ENCODE measurements at places on chromosomes 12 and 14. TPM values are rescaled to one million over a fixed set of nuclear protein-coding genes. Genes with fewer than 3 reads are reported as not detected.

DNA sequence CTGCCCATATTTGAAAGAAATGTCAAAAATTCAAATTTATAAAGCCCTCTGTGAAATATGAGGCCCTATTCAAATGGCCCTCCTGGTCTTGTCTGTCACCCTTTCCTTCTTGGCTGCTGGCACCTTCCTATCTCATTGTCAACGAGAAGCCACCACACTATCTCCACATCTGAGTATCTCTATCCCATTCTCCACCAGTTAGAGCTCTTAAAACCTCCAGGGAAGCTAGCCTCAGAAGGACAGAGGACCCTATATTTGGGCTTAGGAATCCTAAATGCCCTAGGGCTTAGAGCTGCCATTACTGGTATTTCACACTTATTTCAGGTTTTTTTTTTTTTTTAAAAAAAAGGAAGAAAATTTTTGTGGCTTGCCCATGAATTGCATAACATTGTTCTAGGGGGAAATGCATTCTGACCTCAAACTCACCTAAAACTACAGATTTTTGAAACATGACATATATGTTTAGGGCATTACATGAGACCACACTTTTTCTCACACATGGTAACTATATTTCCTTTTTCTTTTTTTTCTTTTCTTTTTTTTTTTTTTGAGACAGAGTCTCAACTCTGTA is 25.0 kb downstream of the SLC25A21 start:
- no peak for DNase-seq

DNA sequence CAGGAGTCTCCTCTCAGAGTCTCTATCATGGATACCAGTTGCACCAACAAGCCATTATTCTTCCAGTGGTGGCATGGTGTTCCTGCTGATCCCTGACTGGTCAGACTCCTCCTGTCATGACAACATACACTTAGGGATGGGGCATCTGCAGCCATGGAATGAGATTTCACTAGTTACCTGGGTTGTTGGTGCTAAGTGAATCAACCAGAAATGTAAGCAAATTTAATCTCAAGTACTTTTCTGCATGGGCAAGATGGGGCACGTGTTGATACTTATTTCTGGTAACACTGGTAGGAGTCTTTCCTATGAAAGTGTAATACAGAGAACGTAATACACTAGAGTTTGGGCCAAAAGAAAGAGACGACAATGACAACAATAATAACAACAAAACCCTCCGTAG is 211.5 kb upstream of the FOXN3 start:
- no peak for DNase-seq

DNA sequence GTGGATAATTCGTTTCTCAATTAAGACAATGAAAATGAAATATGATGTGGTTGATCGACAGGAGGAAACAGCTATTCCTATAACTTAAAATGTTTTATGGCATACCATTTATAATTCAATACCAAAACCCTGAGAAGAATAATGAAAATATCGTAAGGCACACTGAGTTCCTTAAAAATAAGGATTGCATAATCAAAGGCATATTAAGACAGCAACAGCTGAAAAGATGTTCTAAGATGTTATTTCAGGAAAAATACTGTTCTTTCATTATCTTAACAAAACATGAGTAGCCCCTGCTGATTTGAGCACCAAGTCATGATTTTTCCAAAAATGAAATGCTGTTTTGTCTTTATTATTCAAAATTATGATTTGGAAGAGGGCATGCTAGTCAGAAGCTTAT is 189.4 kb upstream of the ALG10 start:
- DNase-seq = no peak

GRCh38 chr12:92928962-92929915 is at the start of gene EEA1:
EEA1 (minus strand) TSS chr12:92929295; CDS start chr12:92929066, 229 bp downstream.
- DNase-seq = peak; percentile 93

DNA sequence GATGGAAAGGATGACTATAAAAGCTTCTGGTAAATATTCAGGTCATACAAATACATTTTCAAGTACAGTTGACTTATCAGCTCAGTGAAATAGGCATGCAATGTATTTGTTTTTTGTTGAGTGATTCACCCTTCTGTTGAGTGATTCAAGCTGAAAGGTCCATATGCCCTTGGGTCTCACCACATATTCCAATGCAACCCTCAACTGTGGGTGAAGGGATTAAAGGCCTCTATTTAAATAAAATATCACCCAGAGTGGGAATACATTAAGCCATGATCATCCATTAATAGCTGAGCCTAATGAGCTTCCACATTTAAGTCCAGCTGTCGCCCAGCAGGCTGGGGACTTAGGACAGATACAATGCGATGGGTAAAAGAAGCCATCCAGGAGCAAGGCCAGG is 120.2 kb downstream of the CRACR2A start:
- peak; percentile 15 for DNase-seq

GRCh38 chr12:96201272-96202227 is 7.4 kb downstream of the ELK3 start:
- no peak for DNase-seq

DNA sequence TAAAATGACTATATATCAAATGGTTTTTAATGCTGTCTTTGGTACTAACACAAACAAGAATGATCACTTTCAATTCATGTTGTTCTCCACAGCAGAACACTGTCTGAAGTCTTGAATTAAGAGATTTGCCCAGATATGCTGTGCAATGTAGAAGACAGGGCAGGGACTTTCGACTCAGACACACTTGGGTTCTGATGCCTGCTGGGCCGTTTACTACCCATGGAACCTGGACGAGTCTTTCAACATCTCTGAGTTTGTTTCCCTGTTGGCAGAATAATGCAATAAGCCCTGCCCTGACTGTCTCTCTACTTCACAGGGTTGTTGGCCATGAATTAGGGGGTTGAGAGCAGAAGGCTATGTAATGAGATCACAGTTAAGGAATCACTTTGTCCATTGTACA is 162.6 kb upstream of the TMPO start:
- no peak for DNase-seq

GRCh38 chr12:77835969-77836368 is 5.3 kb downstream of the NAV3 start:
- DNase-seq = no peak

GRCh38 chr12:76543813-76544347 is 15.7 kb downstream of the OSBPL8 start:
- no peak for DNase-seq

DNA sequence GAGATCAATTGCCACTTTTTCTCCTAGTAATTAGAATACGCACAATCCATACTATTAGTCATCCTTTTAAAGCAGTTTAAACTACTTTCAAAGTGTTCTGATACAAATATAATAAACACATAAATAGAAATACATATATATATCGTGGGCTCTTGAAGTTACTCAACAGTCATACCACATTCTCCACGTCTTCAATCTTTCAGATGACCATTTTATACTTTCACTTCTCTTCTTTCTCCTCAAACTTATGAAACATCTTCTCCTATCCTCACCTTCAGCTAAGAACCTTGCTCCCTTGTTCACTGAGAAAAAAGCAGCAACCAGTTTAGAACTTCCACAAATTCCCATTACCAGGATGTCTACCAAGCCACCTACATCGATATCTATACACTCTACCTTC is 19.2 kb downstream of the CEP290 start:
- no peak for DNase-seq

DNA sequence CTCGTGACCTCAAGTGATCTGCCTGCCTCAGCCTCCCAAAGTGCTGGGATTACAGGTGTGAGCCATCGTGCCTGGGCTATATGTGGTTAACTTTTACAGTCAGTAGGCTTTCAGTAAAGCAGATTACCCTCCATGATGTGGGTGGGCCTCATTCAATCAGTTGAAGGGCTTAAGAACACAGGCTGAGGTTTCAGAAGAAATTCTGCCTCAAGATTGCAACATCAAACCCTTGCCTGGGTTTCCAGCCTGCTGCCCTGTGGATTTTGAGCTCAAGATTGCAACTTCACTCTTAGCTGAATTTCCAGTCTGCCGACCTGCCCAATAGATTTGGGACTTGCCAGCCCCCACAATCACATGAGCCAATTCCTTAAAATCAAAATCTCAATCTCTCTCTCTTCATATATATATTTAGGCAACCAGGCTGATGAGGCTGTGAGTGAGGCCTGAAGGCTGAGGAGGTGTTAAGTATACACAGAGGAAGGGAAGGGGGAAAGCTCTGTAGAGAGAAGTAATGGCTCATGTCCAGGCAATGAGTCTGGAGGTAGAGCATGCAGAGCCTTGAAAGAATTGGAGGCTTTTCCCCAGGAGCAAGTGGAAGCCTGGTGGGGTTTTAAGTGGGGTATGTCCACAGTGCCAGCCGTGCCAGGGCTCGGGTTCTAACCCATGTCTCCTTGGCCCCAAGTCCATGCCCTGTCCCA is 33.3 kb upstream of the ACTN1 start:
- no peak for DNase-seq

The GDF11 gene
- total RNA-seq = 1.6 TPM

The BDKRB2 gene
- total RNA-seq = 15.9 TPM

The SERPINA1 gene
- total RNA-seq = 0.78 TPM

The DEGS2 gene
- not detected for total RNA-seq

The ISCA2 gene
- 36.1 TPM for total RNA-seq

The GALNT6 gene
- total RNA-seq = 31.3 TPM

The HOXC9 gene
- 5.9 TPM for total RNA-seq

The MYH6 gene
- total RNA-seq = not detected
